ENCODE measurements at places on chromosomes 13 and 19.

DNA sequence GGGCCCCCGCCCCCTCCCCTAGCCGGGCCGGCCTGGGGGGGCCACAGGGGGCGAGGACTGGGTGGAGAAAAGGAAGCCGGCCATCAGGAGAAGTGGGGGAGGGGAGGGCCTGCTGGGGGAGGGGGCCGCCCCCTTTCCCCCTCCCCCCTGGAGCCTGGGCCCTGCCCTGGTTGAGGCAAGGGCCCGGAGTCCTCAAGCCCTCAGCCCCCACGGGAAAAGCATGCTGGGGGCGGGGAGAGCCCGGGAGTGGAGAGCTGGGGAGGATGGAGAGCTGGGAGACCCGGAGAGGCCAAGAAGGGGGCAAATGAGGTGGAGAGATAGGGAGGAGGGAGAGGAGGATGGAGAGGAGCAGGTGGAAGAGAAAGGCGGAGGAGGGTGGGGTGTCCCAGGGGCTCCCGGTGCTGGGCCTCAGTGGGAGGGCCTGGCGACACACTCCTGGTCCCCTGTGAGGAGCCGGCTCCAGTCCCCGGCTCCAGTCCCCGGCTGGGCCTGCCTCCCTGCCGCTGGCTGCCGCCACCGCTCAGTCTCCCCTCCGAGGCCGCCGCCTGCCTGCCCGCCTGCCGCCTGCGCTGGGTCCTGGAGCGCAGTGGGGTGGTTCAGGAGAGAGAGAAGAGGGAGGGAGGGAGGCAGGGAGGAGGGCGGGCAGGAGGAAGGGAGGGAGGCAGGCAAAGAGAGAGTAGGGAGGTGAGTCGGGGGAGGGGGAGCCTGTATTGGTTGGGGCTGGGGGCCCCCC is at the start of gene GRIK5:
TSS of gene GRIK5 (minus strand) at position 588 of the 733 bp plus-strand sequence. CDS start 4,436 bp downstream, outside the sequence.
- no peak for DNase-seq

GRCh38 chr13:79427883-79428282 is 21.8 kb upstream of the RBM26 start:
- no peak for DNase-seq

GRCh38 chr13:110696776-110697175 is 9.1 kb downstream of the CARS2 start:
- DNase-seq, result no peak

- no peak for DNase-seq
These were observed 29.1 kb upstream of the POP4 start for GRCh38 chr19:29576761-29577648.

DNA sequence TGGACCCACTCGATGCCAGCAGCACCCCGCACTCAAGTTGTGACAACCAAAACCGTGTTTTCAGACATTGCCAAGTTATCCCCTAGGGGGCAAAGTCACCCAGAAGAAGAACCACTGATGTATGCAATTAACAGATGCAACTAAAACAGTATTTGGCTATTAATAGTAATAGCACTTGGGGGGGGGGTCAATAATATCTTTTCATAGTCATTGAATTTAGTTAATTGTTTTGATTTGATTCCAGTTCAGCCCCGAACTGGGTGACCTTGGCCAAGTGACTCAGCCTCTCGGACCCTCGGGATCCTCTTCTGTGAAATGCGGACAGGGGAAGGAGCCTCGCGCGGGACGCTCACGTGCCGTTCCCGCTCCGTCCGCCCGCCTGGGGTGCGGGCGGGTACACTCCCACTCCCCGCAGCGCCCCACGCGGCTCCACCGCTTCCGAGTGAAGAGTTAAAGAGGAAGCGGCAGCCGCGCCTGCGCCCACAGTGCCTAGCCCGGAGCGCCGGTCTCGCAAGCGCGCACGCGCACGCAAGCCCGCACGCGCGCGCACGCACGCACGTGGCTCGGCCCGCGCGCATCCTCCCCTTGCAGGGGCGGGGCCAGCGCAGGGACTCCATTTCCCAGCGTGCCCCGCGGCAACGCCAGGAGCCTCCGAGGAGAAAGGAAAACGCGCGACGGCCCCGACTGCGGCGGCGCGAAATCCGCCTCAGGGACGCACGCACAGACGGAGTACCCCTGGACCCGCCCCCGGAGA is 435 bp upstream of the DAZAP1 start:
- peak; percentile 98 for DNase-seq

GRCh38 chr19:31338069-31338776 is 11.0 kb downstream of the TSHZ3 start:
- DNase-seq, result no peak
